ENCODE measurements at places on chromosomes 2 and 18.

DNA sequence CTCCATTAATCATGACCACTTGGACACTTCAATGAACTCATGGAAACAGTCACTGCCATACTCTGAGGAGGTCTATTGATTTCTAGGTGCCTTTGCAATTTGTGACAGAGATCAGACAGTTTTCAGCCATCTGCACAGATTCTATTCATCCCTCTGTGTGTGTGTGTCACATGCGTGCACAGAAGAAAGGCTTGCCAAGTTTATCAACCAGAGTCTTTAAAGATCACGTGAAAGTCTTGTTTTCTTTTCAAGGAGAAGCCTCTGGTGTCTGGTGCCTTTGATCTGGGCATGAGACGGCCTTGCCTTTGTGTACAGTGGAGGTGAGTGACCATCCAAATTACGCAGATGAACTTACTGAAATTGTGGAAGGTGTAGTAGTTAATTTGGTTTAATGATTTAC lies 164.2 kb downstream of the VAPA start:
- DNase-seq, result no peak

- DNase-seq, result no peak
Observed at GRCh38 chr2:172977270-172978062, 98.2 kb upstream of the MAP3K20 start.

DNA sequence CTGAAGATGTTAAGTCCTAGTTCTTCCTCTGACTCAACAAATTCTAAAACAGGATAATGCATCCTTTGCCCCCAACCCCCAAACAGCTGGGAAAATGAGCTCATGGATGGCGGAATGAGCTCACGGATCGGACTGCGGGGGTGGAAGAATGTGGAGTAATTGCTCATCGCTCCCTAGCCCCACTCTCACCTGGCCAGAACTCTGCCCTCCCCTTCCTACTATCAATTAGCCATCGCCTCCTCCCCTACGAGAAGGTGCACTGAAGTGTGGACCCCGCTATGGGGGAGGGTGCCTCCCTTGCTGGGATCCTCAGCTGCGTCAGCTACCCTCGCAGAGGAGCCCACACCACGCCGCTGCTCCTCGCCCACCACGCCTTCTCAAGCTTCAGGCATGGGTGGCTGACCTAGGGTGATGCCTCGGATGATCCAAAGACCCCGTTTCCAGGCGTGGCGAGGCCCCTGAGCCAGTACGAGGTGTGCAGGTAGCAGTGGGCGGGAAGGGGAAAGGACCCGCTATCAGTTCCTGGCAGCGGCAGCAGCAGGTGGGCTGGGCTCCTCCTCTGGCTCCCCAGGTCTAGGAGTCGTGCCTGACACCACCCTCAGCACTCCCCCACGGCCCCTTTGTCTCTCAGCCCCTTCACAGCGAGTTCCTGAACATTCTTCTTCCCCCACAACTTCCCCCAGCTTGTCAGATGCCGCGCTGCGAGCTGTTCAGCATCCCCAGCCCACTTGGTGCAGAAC lies 82.1 kb upstream of the POMC start:
- DNase-seq, result peak; percentile 78

- no peak for DNase-seq
Observed at GRCh38 chr2:241053576-241054251, 48.4 kb downstream of the MTERF4 start.

GRCh38 chr2:197673106-197673505 lies 2.3 kb downstream of the RFTN2 start:
- no peak for DNase-seq

DNA sequence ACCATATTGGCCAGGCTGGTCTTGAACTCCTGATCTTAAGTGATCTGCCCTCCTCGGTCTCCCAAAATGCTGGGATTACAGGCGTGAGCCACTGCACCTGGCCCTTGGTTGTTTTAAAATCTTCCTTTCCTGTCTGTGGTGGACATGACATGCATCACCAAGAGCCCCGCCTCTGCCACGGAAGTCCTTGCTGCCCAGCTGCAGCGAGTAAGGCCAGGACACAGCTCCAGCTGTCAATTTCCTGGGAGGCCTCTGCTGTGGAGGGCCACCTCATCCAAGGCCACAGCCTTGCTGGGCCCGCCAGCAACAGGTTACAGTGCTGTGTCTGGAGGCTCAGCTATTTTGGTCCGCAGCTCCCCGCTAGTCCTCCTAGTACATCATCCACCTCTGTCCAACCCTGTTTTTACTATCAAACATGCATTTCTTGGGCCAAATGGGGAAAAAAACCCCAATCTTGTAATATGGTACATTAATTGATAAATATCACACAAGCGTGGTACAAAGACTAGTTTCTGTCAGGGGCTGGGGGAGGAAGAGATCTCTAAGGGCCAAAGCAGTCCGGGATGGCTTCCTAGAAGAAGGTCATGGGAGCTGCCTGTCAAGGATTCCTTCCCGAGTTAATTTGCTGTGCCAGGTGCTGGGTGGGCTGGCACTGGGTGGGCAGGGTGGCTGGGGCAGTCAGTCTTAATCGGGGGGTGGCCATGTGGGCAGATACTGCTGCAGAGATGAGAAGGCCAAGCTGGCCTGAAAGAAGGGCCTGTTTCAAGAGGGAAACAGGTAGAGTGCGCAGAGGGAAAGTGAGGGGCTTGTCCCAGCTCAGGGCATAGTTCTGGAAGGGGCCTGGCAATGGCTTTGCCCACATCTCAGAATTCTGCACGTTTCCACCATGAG lies 100.5 kb downstream of the INHBB start:
- DNase-seq, result no peak

GRCh38 chr2:37797081-37797480 lies 125.6 kb upstream of the CDC42EP3 start:
- DNase-seq, result peak; percentile 60

GRCh38 chr2:200713704-200714064 lies 98.0 kb upstream of the BZW1 start:
- DNase-seq, result no peak

DNA sequence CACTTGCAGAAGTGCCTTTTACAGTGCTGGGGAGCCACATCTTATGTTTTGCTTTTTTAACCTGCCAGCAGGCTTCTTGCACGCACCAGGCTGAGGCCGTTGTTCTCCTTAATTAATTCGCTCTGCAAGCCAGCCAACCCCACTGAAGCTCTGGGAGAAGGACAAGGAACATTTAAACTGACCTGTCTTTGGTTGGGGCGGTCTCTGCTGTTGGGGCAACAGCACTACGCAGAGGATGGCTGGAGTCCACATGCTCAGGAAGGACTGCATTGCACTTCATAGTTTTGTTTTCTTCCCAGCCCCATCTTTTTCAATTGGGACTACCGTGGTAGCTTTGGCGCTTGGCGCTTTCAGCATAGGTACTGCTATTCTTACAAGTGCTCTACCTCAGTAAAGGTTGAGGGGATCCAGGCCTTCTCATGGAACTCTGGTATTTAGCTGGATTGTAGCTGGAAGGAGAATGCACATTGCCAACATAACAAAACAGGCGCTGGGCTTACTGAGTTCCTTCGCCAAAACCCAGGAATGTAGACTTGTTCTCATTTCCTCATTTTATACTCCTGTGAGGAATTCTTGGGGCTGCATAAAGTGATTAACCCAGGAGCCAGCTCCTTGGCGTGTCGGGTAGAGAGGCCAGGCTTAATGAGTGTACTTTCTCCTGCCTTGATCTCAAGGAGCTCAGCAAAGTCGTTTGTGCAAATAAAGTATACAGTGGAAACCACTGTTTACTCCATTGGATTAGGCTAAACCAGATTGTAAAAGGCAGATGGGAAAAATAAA lies 146.2 kb downstream of the PRKCE start:
- DNase-seq, result no peak

DNA sequence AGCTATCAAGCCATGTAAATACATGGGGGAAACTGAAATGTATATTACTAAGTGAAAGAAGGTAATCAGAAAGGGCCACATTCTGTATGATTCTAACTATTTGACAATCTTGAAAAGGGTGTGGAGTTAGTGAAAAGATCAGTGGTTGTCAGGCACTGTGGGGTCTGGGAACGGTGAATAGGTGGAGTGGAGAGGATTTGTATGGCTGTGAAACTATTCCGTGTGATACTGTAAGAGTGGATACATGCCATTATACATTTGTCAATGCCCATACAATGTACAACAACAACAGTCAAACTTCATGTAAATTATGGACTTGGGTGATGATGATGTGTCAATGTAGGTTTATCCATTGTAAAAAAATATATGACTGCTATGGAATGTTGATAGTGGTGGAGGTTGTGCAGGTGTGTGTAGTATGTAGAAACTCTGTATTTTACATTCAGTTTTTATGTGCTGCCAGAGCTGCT lies 1116.2 kb downstream of the SUCLG1 start:
- no peak for DNase-seq

GRCh38 chr18:47151439-47151838 lies 1.1 kb upstream of the HDHD2 start:
- DNase-seq, result no peak

Data from fibroblast of mammary gland (primary cell).